ENCODE measurements at places on chromosomes 11 and 22.
A peak's percentile ranks its signal among the peaks of the same experiment; 100 is the strongest.

DNA sequence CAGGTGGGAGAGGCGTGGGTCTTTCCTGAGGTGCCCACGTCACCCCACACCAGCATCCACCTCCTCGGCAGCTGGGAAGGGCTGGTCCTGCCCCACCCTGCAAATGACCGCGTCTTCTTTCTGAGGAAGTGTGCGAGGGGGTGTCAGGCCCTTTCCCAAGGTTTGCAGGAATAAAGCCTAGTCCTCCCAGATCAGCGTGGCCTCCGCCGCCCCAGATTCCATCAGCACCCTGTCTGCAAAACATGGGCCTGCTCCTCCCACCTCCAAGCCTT lies 14.4 kb upstream of the SLC39A13 start:
- peak; percentile 65 for DNase-seq

DNA sequence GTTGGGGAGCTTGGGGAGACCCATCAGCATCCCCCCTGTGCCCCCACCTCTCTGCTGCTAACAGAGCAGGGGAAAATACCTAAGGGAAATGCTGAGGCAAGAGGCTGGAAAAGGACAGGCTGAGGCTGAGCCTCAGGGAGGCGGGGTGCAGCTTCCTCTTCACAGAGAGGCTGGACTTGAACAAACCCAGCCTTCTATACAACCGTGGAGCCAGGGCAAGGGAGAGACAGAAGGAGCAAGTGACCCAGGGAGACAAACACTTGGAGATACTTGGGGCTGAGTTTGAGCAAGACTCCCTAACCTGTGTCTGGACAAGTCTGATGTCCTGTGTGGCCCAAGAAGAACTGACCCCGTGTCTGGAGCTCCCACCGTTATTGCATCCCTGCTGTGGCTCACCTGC lies at the start of gene SLCO2B1:
Gene SLCO2B1 (plus strand): TSS at position 229 of the 400 bp plus-strand sequence. CDS start 275 bp downstream, outside the sequence.
- DNase-seq = no peak

- no peak for DNase-seq
Observed at GRCh38 chr11:12215181-12215593, 104.8 kb downstream of the MICAL2 start.

DNA sequence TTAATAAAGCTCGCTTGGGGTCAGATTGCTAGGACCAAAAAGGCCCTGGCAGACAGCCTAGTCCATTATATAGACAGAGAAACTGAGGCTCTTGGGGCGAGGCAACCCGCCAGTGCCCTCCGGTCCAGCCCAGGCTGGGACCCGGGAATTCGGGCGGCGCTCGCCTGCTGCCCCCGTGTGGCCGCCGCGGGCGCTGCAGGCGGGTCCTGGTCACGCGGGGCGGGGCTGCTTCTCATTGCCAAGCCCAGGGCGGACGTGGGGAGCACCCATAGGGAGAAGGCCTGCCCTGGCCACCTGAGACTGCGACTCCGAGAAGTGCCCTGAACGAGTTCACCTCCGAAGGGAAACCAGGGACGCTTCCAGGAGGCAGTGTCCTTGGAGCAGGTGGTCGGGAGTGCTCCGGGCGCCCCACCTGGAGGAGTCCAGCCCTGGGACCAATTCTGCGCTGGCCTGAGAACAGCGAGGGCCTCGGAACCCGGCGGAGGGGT lies 36.0 kb upstream of the CSNK1E start:
- peak; percentile 80 for DNase-seq

DNA sequence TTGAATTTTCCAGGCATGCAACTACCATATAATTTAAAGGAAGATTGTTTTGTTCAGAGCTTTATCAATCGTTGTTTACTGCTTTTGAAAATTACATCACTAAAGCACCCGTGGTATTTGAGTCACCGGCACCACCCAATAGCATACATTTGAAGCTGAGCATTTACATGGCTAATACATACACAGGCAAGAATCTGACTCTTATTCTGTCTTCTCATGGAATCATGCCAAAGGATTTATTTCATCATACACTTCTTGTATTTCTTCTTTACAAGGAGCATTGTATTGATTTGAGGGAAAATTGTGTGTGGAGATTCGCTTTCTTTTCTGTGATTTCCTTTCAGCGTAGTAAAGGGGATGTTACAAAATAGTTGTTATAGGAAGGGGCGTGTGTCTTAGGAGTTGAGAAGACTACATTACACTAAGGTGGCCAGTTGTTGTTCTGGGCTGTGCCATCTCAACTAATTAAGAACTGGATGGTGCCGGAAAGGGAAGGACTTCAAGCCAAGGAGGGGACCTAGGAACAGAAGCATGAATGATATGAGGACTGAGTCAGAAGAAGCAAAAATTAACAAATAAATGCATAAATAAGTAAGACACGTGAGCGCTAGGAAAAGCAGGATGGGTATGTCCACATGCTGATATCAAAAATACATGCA lies 12.9 kb upstream of the CD3E start:
- no peak for DNase-seq

GRCh38 chr11:14386895-14387480 lies 28.0 kb upstream of the RRAS2 start:
- no peak for DNase-seq
